ENCODE measurements at places on chromosomes 7 and 10. TPM values are rescaled to one million over a fixed set of nuclear protein-coding genes. Genes with fewer than 3 reads are reported as not detected.

The MSMB gene
- not detected for total RNA-seq

The PCLO gene
- total RNA-seq, result 17.4 TPM

- no peak overlapping the region for H3K27ac ChIP-seq
- H3K4me1 ChIP-seq, result peaks cover 6% of the 10 kb centered on the region
- peaks cover 11% of the 10 kb centered on the region for H3K27me3 ChIP-seq
- DNase-seq, result no peak
Observed at GRCh38 chr10:100811261-100811660, 65.9 kb downstream of the PAX2 start.

DNA sequence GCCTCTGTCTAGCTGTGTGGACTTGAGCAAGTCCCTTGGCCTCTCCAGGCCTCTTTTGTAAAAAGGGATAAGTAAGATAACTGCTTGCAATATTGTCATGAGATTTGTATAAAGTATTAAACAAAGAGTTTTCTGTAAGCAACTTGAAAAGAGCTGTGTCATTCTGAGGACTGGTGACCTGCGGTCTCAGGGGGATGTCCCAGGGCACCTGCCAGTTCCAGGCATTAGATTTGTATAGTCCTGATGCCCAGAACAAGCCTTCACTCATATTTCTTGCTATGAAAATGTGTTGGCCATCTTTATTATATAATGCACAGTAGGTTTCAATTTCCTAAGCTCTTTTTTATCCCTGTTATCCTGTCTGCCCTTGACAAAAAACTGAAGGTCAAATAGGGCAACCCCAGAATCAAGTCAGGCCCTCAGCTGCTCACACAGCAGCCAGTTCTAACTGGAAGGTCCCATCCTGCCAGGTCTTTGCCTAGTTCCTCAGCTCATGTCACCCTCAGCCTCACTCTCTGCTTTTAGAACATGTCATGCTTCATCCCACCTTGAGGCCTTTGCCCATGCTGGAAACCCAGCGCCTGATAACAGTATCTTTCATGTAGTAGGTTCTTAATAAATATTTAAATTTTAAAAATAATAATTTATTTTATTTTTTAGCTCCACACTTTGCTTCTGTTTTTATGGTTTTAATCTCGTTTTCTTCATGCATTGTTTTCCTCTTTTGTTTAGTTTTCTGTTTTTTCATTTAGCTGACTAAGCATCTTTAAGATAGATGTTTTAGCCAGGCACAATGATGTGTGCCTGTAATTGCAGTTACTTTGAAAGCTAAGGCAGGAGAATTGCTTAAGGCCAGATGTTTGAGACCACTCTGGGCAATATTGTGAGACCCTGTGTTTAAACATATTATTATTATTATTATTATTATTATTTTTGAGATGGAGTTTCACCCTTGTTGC lies 87.5 kb upstream of the ZNF92 start:
- peaks cover 6% of the 10 kb centered on the region for H3K4me1 ChIP-seq
- H3K4me3 ChIP-seq, result no peak overlapping the region
- no peak for DNase-seq
